ENCODE measurements at places on chromosomes 1 and 21. TPM values are rescaled to one million over a fixed set of nuclear protein-coding genes. Genes with fewer than 3 reads are reported as not detected.

GRCh38 chr1:246607462-246607861, 41.2 kb downstream of the CNST start:
- no peak for DNase-seq

The CA6 gene
- not detected for total RNA-seq

- DNase-seq: no peak
Measured at GRCh38 chr1:15424146-15424667, 14.0 kb upstream of the CTRC start.

- DNase-seq: no peak
Measured at GRCh38 chr1:236159704-236160539, 17.6 kb downstream of the GPR137B start.

DNA sequence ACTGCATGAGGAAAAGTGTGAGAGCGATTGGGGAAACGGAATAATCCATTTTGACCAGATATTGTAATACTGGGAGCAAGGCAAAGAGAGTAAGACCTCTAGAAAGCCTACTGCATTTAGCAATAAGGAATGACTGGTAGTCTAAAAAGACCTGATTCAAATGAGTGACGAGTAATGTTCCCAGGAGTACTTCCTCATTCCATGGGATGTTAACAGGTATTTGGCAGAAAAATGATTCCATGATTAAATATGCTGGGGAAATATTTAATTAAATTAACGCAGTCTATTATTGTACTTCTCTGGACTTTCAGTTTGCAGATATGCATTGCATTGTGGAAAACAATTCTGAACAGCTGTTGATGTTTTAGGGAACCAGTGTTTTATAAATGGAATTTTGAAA, 105.5 kb downstream of the RPE65 start:
- no peak for DNase-seq

DNA sequence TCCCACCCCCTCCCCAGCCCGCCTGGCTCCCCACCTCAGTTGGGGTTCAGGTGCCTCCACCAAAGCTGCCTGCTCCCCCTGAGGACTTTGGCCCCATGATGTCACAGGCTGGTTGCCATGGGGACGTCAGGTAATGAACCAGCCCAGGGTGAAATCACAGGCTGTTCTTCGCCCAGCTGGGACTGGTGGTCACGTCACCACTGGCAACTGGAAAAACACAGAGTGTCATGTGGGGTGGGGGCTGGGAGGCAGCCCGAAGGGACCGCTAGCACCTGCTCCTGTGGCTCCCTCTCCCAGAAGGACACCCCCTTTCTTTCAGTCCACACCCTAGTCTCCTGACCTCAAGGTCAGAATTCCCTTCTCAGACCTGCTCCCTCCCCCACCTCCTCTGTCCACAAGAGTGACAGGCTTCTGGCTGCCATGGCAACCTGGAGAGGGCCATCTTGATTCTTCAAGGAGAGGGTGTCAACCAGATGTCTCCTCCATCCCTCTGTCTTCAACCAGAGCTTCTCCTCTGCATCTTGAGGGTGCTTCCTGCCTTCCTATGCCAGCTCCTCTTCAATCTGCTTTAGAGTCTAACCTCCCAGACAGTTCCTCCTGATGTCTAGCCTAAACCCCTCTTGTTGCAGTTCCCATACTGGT, 6.2 kb downstream of the FAM131C start:
- no peak for DNase-seq

The PTGFR gene
- 14.6 TPM for total RNA-seq

The NHLH1 gene
- total RNA-seq: not detected

The IL12RB2 gene
- total RNA-seq: 0.64 TPM

DNA sequence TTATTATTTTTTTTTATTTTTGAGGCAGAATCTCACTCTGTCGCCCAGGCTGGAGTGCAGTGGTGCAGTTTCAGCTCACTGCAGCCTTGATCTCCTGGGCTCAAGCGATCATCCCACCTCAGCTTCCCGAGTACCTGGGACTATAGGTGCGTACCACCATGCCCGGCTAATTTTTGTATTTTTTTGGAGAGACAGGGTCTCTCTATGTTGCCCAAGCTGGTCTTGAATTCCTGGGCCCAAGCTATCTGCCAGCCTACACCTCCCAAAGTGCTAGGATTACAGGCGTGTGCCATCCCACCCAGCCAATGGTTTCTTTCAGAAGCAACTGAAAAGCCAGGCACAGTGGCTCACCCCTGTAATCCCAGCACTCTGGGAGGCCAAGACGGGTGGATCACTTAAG, 2.3 kb downstream of the KRTCAP2 start:
- DNase-seq: no peak

The HSPB7 gene
- 8.7 TPM for total RNA-seq

- DNase-seq: no peak
Measured at GRCh38 chr1:33121728-33122127, 40.8 kb downstream of the AZIN2 start.

GRCh38 chr1:221765527-221765926, 23.6 kb upstream of the DUSP10 start:
- no peak for DNase-seq

The SCAMP3 gene
- 10.0 TPM for total RNA-seq

GRCh38 chr21:42535602-42536171, 22.0 kb downstream of the SLC37A1 start:
- DNase-seq: no peak

DNA sequence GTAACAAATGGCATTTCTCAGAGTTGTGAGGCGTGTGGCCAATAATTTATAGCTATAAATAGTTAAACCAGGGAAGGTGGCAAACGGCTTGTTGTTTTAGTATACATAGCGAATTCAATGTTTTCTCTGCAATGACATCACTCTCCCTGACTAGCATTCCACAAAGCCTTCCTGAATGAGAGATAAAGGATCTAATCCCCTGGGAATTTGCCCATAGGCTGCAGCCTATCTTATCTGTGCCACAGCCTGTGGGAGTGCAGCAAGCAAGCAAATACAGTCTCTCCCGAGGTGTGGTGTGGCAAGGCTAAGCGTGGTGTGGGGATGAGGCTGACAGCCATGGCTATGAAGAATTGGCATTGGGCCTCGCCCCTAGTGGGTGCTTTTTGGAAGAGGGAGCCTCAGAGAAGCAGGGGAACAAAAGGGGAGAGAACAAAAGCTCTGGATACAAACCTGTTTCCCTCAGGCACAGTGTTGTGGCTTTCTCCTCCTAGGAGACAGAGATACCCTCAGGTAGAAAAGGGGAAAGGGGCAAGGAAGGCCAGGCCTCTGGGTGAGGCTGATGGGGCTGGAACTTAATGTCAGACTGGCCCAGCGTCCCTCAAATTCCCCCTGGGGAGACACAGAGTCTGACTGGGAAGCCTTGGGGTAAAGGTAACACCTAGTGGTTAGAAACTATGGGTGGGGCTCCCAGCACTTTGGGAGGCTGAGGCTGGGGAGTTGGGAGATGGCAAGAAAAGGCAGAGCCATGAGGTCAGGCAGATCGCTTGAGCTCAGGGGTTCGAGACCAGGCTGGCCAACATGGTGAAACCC, 8.9 kb downstream of the TAGLN2 start:
- no peak for DNase-seq

GRCh38 chr1:201511941-201512539, 5.1 kb upstream of the CSRP1 start:
- DNase-seq: peak; percentile 69

GRCh38 chr1:222820171-222820712, 5.4 kb downstream of the DISP1 start:
- no peak for DNase-seq

DNA sequence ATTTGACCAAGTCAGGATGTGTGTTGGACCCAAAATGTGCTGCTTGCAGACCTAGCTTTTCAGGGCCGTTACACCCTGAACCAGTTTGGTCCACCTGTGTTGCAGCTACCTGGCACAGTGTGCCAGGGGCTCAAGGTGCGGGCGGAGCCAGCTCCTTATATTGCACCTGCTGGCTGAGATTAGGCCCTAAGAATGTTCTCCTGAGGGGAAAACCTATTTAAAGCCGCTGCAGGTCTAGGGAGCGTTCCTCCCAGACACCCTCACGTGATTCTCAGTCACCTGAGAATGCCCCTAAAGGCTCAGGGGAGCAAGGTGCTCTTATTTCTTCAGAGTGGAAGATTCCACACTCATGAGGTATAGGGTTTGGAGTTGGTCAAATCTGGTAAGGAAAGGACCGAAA, 12.0 kb downstream of the GSTM3 start:
- no peak for DNase-seq

GRCh38 chr1:156439777-156440183, 60.8 kb downstream of the MEF2D start:
- no peak for DNase-seq

- DNase-seq: no peak
Measured at GRCh38 chr1:89842567-89843272, 21.9 kb downstream of the LRRC8D start.

All from uterus (tissue), 4 donors.